ENCODE measurements at places on chromosomes 2 and 18. TPM values are rescaled to one million over a fixed set of nuclear protein-coding genes. Genes with fewer than 3 reads are reported as not detected.

Gene SLC66A3
- total RNA-seq, result 39.8 TPM

Gene PDE11A
- 0.47 TPM for total RNA-seq

Gene HOXD9
- 1.7 TPM for total RNA-seq

Gene GLI2
- 24.1 TPM for total RNA-seq

Gene CCDC148
- total RNA-seq, result 0.39 TPM

Gene HS6ST1
- 11.5 TPM for total RNA-seq

Gene REG3G
- total RNA-seq, result not detected

Gene DNAJC5G
- total RNA-seq, result not detected

Gene FN1
- 174 TPM for total RNA-seq

Gene DSC3
- 2.2 TPM for total RNA-seq

Gene GPR35
- total RNA-seq, result 0.97 TPM

Gene IL36B
- 0.09 TPM for total RNA-seq

Gene RND3
- 52.9 TPM for total RNA-seq

Gene CFAP210
- 0.80 TPM for total RNA-seq

Gene SERPINB10
- total RNA-seq, result not detected

Gene EPB41L3
- total RNA-seq, result 0.31 TPM

Measured in A549 treated with CORT108297 at 1 μM for 4 hours (cell line).